CD4-positive, alpha-beta T cell (primary cell): ENCODE measurements at places on chromosomes 1 and 21.

DNA sequence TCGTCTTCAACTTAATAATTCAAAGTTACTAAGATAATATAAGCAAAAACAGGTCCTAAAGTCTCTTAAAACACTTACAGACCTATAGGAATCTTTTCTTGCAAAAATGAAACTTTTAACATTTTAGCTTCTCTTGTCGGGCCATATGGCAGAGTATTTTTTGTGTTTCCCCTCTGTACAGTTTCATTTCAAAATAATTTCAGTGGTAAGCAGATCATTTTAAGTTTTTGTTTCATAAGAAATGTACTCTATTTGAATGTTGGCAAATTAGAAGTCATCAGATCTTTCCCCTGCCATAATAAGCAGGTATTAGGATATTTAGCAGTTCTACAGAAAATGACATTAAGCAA lies 37.9 kb downstream of the RGL1 start:
- no peak for DNase-seq

GRCh38 chr1:74976491-74976890 lies 157.7 kb upstream of the LHX8 start:
- no peak for DNase-seq

GRCh38 chr1:35477870-35478269 lies 79.3 kb downstream of the KIAA0319L start:
- DNase-seq = no peak

DNA sequence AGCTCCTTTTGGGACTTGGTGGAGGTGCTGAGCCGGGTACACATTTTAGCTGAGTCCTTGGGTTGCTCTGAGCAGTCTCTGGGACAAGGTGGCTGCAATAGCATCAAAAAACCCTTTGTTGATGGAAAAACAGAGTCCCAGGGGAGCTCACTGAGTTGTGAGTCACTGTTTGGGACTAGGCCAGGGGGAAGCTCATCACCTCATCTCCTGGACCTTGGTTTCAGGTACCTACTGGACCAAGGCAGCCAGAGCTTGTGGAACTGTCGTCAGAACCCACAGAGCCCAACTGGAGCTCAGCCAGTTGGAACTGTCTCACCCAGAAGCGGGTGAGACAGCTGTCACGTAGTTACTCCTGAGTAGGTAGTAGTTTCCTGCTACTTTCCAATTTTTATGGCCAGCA lies 146.7 kb downstream of the HLX start:
- no peak for DNase-seq

- DNase-seq = no peak
These were observed 169.4 kb upstream of the HMCN1 start for GRCh38 chr1:185564816-185565215.

DNA sequence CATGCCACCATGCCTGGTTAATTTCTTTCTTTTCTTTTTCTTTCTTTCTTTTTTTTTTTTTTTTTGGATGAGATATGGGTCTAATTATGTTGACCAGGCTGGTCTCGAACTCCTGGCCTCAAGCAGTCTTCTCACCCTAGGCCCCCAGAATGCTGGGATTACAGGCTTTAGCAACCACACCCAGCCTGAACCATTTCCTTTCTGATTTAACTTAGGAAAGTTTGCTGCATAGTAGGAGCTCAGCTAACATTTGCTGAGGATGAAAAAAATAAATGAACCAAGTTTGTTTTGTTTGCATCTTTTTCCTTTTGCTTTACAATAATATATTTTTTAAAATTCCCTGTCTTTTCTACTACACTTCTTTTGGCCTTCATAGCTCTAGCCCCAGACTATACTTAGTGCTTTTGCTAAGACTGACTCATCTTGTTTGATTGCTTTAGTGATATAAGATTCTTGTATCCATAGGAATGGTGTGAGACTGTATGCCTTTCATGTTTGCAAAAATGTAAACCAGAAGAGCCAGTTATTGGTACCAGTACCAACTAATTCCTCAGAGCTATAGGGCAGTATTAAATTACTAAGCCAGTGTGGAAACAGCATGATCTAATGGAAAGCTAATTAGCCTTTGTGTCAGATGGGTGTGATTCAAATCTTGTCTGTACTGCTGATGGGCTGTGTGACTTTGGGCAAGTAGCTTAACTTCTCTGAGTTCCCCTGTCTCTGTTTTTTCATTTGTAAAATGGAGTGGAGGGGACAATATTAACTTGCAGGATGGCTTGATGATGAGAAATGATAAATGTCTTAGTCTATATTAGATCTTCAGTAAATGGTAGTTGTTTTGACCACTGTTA lies 66.9 kb downstream of the NFIA start:
- no peak for DNase-seq

DNA sequence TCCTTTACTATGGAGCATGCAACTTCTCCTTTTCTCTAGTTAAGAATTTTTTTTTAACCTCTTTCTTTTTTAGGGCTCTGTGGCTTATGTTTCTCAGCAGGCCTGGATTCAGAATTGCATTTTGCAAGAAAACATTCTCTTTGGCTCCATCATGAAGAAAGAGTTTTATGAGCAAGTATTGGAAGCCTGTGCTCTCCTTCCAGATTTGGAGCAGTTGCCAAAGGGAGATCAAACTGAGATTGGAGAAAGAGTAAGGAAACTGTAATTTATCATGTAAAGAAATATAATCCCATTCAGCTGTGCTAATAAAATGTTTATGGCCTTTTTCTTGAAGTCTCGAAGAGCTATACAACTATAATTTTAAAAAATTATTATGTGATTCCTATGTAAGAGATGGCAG lies 70.1 kb downstream of the HSPA13 start:
- DNase-seq = no peak

DNA sequence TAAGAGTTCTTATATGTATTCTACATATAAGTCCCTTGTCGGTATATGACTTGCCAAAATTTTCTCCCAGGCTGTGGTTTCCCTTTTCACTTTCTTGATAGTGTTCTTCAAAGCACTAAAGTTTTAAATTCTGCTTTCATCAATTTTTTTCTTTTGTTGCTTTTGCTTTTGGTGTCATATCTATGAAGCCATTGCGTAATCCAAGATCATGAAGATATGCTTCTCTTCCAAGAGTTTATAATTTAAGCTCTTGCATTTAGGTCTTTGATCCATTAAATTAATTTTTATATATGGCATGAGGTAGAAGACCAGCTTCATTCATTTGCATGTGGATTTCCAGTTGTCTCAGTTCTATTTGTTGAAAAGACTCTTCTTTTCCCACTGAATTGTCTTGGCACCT lies 22.2 kb downstream of the DESI2 start:
- DNase-seq = no peak

DNA sequence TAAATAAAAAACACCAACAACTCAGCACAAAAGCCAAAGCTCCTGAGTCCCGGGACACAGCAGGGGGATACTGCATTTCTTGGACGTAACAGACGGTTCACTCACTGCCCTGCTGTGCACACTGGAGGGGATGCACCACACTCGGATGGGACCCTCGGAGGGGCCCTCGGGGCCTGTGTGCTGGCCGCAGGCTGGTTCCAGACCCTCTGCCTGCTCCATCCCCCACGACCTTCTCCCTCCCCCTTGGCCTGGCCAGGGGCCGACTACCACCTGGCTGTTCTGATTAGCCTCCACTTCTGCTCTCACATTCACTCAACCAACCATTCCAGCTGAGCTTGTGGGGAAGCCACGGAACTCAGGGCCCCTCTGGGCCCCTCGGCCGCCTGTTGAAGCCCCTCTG lies 64.9 kb downstream of the ACOT7 start:
- no peak for DNase-seq

DNA sequence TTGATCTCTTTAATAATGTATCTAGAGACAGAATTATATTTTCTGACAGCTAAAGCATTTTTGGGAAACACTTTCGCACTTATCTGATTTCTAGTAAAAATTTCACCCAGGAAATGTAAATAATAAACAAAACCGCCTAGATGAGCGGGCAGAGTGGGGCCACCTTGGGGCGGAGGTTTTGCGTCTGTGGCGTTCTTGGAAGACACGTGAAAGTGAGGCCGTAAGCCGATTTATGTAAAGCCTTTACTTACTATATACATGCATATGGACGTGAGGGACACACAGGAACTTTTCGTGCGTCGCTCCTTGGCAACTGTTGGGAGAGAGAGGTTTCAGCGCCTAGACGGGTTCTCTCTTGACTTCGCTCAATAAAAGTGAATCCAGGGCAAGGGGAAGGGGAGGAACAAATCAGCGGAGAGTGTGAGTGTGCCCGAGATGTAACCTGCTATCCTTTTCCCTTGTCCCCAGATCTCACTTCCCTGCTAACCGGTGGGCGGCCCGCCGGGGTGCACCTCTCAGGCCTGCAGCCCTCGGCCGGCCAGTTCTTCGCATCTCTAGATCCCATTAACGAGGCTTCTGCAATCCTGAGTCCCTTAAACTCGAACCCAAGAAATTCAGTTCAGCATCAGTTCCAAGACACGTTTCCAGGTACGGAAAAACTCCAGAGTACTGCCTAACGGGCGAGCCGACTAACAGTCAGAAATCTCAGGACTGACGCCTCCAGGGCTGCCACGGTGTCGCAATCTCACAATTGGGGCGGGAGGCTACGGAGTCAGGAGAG lies 1.7 kb downstream of the HLX start:
- no peak for DNase-seq

DNA sequence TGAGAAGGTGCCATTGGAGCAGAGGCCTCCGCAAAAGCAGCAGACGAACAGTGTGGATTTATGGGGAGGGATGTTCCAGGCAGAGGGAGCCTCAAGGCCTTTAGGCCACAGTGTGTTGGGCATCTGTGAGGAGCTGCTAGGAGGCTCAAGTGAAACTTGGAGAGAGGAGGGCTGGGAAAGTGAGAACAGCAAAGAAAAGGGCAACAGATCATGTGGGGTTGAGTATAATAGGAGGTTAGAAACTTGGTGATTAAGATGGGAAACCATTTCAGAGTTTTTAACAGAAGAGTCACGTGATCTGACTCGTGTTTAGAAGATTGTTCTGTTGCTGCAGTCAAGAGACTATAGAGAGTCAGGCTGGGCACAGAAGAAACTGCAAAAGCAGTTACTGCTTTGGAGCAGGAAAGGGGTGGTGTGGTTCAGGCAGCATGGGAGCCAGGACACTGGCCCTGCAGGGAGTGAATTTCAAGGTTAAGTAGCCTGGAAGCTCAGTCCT lies 277.0 kb downstream of the DISC1 start:
- no peak for DNase-seq
